ENCODE measurements at places on chromosomes 7 and 10.

- peak; percentile 88 for DNase-seq
These were observed 40.9 kb upstream of the MET start for GRCh38 chr7:116630932-116631671.

- peak; percentile 26 for DNase-seq
These were observed 314.2 kb upstream of the GNAI1 start for GRCh38 chr7:79820387-79820786.

DNA sequence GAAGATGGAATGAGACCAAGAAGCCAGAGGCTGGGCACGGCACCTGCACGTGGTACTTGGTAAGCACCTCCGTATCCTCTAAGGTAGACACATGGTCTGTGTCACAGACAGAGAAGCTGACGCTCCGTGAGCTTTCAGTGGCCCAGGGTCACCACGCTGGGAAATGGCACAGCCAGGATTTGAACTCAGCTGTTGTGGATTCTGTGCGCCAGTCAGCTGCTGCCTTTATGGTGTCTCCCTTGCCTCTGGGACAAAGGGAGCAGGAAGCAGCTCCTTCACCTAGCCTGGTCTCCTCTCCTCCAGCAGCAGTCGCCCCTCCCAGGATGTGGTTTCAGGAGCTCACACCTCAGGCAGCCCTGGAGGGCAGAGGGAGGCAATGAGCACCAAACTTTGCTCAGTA lies 110.8 kb downstream of the ARHGAP22 start:
- no peak for DNase-seq

DNA sequence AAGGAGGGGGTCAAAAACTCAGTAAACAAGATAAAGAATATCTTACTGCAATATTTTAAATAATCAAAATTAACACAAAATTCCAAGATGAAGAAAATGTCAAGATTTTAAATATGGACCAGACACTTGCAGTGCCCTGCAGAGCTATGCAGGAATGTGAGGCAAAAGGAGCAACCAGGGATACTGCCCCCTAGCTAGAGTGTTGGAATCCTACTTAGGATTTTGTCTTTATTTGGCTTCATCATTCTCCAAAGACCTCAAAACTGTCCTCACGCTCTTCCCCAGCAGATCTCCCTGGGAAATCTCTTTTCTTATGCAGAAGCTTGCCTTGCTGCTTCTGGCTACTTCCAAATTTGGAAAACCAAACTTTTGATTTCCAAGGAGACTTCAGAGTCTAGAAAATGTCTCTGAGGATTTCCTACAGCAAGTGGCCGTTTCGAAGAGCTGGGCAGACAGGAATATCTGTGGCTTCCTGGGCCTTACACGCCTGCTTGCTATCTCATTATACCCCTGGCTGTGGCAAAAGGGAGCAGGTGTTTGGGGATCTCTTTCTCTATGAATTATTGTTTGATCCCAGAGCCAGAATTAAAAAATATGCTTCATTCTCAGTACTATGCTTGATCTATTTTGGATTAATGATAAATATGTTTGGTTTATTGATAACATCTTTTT lies 232.2 kb upstream of the BMPER start:
- DNase-seq: no peak

GRCh38 chr7:94482796-94483195 lies 26.8 kb upstream of the CASD1 start:
- DNase-seq: no peak

DNA sequence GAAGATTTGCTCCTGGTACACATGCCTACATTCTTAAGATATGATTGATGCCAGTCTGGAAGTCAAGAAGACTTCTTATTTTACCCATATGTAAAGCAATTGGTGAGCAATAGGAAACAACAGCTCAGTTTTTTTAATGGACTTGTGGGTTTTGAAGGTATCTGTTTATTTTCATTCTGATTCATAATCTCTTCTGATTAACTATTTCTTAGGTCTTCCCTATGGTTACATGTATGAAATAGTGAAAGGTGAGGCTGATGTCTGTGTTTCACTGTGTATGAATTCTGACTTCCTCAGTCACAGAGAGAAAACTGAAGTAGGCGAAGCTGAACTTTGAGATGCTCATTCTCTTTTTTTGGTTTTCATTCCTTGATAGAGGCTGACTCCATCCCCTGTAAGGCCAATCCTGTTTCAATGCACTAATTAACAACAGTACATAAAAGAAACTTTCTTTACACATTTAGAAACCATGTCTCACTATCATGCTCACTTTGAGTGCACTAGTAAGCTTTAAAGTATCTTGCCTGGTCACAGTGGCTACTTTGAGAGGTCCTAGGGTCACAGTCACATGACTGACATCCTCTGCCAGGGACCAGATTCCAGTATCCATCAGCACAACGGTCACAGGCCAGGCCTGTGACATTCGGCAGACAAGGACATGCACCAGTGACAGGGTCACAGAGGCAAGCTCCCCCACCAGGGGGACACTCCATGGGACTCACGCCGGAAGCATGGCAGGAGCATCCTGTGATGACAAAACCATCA lies 59.5 kb upstream of the LAMB1 start:
- no peak for DNase-seq

GRCh38 chr7:129118976-129119375 lies 25.5 kb upstream of the TSPAN33 start:
- DNase-seq: no peak

DNA sequence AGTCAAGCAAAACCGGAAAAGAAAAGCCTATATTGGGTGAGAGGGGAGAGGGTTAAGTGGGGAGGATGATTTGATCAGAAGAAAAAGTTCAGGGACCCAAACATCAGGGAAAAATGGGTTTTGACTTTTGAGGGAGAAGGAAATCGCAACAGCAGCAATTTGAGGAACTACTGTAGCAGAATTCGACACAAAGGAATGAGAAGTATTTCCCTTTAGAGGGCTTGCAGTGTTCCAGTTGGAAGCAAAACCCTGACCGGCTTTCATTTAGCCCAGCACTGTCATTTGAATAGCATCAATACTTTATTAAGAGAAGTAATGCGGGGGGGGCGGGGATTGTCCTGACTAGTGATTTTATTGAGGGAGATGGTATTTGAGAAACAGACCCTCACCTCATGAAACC lies 37.2 kb upstream of the GATA3 start:
- no peak for DNase-seq

DNA sequence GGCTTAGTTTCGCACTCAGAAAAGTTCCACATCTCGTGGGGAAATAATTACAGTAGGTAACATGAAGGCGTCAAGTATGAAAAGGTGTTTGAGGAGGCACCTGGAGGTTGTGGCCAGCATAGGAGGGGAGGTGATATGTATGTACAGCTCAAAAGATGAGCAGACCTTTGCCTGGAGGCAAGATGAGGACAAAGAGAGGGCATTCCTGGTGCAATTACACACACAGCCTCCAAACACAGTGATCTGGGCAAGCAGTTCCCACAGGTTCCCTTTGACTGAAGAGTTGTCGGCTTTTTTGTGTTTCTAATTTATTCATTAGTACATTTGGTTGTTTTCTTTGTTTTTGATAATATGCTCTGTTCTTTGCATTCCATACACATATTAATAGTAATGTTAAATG lies 46.9 kb downstream of the CDK14 start:
- DNase-seq: no peak

GRCh38 chr10:7015457-7015856 lies 395.4 kb downstream of the SFMBT2 start:
- DNase-seq: no peak

DNA sequence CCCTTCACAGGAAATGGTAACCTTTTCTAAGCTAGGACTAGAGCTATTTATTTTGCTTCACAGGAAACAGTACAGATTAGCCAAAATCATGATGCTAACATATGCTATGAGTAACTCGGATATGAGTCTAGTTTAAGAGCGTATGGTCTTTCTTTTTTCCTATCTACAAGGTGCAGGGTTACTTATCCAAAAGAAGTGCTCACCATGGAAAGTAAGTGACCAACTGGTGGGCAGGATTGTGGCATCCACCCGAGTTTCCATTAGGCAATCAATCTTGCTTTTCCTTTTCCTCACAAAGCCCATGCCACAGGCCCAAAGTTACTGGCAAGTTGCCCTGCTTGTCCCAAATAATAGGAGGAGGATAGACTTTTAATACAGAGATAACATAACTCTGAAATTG lies 765.1 kb upstream of the POM121L12 start:
- DNase-seq: no peak

DNA sequence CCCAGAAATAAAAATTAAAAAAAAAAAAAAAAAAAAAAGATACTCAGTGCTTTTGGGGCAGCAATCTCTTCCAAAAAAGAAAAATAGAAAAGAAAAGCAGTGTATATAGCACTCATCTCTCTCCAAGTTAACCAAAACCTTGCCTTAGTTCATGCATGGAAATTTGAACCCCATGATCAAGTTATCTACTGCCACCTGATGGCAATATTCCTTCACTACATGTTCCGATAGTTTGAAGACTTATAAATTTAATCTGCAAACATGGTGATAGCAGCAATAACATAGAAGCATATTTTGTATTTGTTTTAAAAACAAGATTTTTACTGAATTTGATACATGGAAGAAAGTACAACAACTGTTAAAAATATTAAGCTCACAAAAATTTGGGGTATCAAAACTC lies 48.6 kb upstream of the SLIT1 start:
- DNase-seq: no peak

DNA sequence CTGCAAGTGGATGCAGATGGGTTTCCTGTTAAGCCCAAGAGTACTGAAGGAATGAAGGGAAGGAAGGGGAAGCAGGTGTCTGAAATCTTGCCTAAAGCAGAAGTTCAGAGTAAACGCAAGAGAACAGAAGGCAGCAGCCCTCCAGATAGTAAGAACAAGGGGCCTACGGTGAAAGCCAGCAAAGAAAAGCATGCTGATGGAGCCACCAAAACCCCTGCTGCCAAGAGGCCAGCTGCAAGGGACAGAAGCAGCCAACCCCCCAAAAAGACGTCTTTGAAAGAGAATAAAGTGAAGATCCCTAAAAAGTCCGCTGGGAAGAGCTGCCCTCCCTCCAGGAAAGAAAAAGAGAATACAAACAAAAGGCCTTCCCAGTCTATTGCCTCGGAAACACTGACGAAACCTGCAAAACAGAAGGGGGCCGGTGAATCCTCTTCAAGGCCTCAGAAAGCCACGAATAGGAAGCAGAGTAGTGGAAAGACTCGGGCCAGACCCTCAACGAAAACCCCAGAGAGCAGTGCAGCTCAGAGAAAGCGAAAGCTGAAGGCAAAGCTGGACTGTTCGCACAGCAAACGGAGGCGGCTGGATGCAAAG lies 152.5 kb downstream of the LCOR start:
- DNase-seq: no peak
